ENCODE measurements at places on chromosomes 12 and 14.

DNA sequence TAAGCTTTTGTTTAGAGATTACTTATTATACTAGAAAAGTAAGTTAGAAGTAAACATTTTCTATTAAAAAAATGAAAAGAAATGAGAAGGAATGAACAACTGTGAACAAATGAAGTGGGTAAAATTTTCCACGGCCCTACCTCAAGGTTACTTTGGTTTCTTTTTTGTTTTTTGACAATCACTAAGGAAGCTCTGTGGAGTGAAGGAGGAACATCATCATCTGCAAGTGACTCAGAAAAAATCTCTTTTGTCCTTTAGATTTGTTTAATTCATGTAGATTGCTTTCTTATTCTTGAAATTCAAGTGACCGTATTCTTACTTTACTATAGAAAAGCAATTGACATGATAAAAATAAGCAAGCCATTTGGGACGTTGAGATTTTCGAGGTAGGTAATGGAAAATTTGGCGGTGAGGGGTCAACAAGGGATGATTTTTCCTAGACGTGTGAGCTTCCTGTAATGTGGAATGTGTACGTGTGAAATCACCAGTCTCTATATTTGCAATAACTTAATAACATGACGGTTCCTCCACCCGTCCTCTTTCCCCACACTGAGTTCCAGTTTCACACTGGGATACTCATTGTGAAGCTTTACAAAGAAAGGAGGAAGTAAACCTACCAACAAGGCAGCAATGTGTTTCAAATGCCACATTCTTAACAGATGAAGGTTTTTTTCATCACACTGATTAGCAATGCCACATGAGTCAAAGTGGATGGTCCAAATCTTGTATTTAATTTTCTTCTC, 62.3 kb upstream of the EGLN3 start:
- peak; percentile 83 for DNase-seq

DNA sequence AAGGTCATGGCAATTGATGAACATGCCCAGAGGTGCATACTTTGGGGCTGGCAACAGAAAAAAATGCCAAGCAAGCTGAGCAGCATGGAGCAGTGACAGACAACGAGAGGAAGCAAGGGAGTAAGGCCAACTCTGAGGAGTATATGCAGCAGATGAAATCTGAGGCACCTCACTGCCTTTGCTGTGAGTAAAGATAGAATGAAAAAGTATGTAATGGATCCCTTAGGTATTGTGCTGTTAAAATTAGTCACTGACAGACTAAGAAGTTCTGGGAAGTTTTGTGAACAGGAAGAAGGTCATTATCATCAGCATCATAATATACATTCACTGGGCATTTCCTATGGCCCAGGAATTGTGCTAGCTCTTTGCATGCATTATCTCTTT, 269.9 kb downstream of the DUSP6 start:
- no peak for DNase-seq

DNA sequence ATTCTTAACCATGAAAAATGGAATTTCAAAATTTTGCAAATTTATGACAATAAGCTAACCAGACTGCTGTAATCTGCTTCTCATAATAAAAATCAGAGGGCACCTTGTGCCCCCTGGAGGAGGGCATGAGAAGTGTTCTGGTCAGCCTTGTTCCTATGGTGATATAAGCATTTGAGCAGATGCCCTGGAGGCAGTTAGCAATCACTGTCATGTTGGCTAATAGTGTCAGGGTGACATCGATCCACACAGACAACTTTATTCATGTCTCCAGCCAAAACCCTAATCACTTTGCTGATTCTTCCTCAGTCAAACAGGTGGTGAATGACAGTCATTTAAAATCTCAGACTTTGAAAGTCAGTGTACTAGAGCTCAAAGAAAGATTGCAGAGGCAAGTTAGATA, 943.0 kb downstream of the GALC start:
- DNase-seq = no peak

DNA sequence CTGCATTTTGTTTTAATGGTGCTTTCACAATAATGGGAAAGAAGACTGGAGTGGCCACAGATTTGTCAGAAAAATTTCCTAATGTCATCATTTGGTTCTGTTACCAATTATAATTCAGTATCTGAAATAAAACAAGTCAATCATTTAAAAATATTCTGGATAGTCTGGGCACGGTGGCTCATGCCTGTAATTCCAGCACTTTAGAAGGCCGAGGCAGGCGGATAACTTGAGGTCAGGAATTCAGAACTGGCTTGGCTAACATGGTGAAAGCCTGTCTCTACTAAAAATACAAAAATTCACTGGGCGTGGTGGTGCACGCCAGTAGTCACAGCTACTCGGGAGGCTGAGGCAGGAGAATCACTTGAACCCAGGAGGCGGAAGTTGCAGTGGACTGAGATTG, 4.0 kb upstream of the LIMA1 start:
- no peak for DNase-seq

Data from SIG-M5 (cell line).